ENCODE measurements at places on chromosomes 6 and 20.
A peak's percentile ranks its signal among the peaks of the same experiment; 100 is the strongest.

- no peak for DNase-seq
Measured at GRCh38 chr20:58649288-58650180, 1.5 kb upstream of the STX16 start.

DNA sequence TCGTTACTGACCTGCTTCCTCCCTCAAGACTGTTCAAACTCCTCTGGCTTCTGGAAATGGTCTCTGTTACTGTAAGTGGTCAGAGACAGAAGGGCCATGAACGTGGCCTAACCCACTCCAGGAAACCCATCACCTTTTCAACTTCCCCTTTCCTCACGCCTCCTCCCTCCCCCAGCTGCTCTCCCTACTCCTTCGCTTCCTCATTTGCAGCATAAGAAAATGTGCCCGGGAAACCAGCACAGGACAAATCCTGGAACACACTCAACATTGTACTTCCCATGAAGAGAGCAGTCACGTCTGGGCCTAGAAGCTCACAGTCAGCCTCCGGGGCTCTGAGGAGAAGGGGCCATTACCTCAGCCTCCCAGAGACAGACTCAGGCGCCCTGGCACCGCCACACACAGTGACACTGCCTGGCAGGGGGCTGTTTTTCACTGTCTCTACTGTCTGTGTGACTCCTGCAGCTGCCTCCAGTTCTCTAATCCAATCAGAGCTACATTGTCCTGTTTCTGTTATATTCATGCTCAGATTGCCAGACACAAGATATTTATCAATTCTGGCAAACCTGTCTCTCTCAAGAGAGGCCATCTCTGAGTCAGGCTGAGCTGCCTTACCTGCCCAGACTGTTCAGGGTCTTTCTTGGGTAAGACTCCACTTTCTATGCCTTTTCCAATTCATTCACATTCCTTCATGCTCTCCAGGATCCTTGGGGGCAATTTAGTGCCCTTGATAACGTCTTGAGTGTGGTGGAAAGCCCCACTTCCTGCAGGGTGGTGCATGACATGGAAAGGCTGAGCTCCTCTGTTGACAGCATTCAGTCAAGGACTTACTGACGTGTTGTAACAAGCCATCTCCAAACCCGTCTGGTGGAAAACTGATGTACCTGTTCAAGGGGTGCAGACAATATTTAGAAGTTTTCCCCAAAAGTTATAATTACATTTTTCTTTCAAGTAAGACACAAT, 242.2 kb downstream of the HIVEP2 start:
- DNase-seq, result peak; percentile 92

DNA sequence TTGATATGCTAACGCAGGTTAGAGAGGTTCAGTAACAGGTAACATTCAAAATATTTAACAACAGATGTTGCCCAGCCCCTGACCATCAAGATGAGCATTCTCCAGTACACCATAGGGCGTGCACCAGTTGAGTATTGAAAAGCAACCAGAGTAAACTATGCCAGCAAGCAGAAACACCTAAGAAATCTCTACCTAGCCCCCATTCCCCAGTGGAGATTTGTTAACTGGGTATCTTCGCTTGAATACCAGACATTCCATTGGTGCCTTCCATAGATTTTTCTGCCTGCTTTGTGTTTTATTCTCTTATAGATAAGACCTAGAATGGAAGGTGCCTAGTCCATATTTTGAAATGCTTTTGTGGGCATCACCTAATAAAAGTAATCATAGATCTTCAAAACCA, 623.9 kb downstream of the KIF16B start:
- no peak for DNase-seq

- peak; percentile 61 for DNase-seq
Measured at GRCh38 chr6:89610149-89610642, 28.4 kb downstream of the LYRM2 start.

GRCh38 chr6:166767230-166767629, 140.2 kb upstream of the RPS6KA2 start:
- no peak for DNase-seq

DNA sequence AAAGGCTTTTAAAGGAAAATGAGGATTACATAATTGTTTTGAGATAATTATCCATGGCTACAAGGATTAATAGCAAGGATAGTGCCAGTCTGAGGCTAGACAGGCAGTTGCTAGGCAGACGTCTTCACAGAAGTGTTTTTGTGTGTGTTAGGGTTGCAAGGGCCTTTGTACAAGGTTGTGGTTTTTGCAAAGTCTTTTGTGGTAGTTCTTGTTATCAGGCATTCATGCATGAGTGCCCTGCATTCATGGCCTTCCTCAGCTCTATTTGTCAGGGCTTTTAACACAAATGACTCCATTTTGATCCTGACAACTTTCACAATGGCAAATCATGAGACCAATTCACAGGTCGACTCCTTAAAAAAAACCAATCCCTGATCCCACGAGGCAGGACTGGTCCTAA, 68.1 kb upstream of the TXNDC5 start:
- DNase-seq, result no peak

DNA sequence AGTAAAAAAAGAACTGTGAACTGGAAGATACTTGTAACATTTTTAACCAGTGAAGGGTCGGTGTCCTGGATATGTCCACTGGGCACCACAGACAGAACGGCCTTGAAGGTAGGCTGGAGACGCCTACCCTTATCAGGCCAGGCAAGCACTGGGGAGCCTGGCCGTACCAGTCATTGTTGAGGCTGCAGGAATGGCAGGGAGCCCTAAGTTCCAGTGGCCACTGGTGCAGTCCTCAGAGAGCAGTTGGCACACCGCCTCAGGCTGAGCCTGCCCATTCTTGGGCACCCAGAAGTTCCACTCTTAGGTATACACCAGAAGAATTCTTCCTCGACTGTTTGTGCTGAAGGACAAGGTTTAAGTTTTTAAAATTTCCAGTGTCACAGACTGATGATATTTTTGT, 20.5 kb downstream of the DNAJC5 start:
- DNase-seq, result no peak

- DNase-seq, result no peak
Measured at GRCh38 chr6:2859185-2859700, 17.6 kb upstream of the SERPINB1 start.

DNA sequence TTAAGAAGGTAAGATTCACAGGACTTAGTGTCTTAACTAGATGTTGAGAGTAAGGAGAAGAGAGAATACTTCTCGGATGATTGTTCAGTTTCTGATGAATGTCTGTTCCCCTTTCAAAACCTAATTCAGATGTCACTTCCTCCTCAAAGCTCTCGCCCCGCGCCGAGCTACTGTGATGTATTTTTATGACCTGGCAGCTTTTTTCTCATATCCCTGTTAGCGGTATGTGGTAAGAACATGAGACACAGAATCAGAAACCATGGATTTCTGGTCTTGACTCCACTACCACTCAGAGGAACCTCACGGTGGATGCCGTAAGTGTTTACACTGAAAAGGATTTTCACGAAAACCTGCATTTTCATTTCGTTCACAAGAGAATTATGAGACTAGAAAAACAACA, 48.4 kb downstream of the CEP43 start:
- DNase-seq, result peak; percentile 63

- DNase-seq, result peak; percentile 80
Measured at GRCh38 chr6:28863604-28864325, 60.0 kb downstream of the TRIM27 start.

DNA sequence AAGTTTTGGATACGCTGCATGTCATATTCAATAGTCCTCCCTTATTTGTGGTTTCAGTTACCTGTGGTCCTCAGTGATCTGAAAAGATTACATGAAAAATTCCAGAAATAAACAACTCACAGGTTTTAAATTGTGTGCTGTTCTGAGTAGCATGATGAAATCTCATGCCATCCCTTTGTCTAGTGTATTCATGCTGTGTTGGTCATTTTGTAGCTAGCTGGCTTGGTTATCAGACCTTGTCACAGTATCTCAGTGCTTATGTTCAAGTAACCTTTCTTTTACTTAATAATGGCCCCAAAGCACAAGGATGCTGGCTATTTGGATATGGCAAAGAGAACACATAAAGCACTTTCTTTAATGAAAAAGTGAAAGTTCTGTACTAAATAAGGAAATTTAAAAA, 78.3 kb downstream of the FUT9 start:
- no peak for DNase-seq

- no peak for DNase-seq
Measured at GRCh38 chr20:11814267-11814666, 103.4 kb upstream of the BTBD3 start.

GRCh38 chr6:30450909-30451841, 38.1 kb upstream of the HLA-E start:
- peak; percentile 65 for DNase-seq

DNA sequence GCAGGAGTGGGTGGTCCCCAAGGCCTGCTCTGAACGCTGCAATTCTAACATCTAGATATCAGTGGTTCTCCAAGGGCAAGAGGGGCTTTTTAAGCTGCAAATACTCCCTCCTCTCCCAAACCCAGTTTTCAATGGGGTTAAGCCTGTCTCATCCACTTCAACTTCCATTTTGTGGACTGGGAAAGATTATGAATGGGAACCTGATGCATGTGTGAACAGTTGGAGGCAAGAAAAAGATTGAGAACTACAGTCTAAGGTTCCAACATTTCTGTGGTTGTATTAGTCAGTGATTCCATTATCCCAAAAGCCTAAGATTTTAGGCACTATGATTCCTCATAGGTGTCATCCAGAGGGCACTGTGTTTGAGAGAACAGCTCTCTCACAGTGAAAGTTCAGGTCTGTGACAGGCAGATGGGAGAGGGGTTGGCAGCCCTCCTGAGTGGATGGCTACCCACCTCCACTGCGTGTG, 53.7 kb downstream of the HNF4A start:
- DNase-seq, result no peak

DNA sequence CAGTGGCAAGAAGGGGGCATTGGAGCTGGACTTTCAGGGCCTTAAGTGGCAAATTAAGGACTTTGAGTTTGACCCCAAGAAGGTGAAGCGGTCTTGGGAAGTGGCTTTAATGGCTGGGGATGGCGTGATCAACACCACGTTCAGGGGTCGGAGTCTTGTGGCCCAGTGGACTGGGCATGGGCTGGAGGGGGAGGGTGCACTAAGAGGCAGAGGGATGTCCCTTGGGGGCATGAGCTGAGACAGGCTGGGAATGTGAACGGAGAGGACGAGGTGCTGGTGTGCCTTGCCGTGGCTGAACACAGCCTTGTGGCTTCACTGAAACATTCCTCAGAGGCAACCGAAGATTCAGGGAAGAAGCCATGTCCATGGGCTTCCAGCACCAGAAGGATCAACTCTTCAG, 227.0 kb downstream of the SYNDIG1 start:
- DNase-seq, result no peak

DNA sequence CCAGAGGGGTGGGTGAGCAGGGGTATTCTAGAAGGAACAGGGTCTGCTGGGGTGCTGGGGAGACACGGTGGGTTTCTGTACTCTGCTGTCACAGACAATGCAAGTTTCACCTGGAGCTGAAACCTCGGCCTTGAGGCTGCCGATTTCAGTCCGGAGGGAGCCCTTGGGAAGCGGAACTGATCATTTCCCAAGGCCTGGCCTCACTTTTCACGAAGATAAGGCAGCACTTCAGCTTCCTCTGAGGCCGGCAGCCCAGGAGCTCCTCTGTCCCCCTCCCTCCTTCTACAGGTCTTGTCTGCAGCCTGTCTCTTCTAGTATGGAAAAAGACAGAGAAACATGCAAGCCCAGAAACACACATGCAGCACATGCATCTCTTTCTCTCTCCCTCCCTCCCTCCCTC, 242.1 kb downstream of the CDC5L start:
- DNase-seq, result no peak

GRCh38 chr6:3351105-3351676, 92.4 kb downstream of the PSMG4 start:
- DNase-seq, result no peak

- DNase-seq, result no peak
Measured at GRCh38 chr6:130252527-130253237, 29.9 kb upstream of the SAMD3 start.

DNA sequence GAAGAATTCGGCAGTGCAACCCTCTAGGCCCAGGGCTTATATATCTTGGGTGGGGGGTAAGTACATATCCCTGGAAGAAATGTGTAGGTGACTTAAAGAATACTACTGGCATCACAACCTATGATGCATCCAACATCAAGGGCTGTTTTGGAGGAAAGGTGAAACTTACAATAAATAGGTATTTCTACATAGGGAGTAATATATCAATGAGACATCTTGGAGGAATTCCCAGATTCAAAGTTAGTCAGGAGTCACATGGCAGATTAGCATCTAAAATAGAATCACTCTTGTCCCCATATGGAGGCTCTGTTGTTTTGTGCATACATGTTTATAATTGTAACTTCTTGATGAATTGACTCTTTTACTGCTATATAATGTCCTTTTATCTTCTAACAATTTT, 375.5 kb downstream of the PAX1 start:
- no peak for DNase-seq

- DNase-seq, result no peak
Measured at GRCh38 chr6:89035252-89036101, 45.1 kb upstream of the PNRC1 start.

Measured in AML-193 (cell line).